ENCODE measurements at places on chromosomes 2 and 18.

DNA sequence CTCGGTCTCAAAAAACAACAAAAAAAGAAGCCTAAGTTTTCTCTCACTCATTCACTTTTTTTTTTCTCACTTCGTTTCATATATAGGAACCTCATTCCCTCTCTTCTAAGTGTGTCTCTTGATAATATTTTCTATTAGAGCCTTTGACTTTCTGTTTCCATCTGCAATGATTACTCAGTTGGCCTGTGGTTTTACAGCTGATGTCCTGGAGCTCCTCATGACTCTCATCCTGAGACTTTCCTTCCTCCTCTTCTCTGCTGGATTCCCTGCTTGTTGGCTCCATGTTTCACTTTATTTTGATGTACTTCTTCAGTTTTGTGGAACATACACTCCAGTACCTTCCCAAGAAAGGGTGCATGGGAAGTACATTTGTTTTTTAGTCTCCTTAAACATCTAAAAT lies 154.2 kb upstream of the GATA6 start:
- no peak for DNase-seq
- H3K36me3 ChIP-seq = no peaks in the 10 kb centered on the region
- peaks cover 27% of the 10 kb centered on the region for H3K4me1 ChIP-seq
- H3K27ac ChIP-seq = no peak overlapping the region
- no peaks in the 10 kb centered on the region for H3K27me3 ChIP-seq
- no peak overlapping the region for H3K4me3 ChIP-seq

DNA sequence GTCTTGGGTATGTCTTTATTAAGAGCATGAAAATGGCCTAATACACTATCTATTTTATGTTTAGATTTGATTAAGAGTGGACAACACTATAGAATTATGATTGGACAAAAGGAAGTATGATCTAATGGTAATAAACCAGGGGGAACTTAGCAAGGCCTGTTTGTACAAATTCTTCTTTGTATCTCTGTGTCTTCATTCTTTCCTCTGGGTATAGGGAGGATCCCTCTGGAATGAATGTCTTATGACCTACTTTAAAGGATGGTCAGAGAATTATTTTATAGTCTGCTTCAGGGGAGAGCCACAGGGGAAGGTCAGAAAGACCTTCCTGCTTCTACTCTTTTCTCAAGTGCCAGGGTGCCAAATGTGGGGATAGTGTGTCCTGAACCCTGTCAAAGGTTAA lies 42.8 kb upstream of the FANCL start:
- no peak overlapping the region for H3K27ac ChIP-seq
- no peaks in the 10 kb centered on the region for H3K4me1 ChIP-seq
- no peak overlapping the region for H3K4me3 ChIP-seq
- no peaks in the 10 kb centered on the region for H3K36me3 ChIP-seq

GRCh38 chr2:108580050-108580449 lies 45.8 kb downstream of the LIMS1 start:
- peaks cover 12% of the 10 kb centered on the region for H3K4me1 ChIP-seq
- no peak overlapping the region for H3K4me3 ChIP-seq
- no peak for DNase-seq
- no peaks in the 10 kb centered on the region for H3K27me3 ChIP-seq

DNA sequence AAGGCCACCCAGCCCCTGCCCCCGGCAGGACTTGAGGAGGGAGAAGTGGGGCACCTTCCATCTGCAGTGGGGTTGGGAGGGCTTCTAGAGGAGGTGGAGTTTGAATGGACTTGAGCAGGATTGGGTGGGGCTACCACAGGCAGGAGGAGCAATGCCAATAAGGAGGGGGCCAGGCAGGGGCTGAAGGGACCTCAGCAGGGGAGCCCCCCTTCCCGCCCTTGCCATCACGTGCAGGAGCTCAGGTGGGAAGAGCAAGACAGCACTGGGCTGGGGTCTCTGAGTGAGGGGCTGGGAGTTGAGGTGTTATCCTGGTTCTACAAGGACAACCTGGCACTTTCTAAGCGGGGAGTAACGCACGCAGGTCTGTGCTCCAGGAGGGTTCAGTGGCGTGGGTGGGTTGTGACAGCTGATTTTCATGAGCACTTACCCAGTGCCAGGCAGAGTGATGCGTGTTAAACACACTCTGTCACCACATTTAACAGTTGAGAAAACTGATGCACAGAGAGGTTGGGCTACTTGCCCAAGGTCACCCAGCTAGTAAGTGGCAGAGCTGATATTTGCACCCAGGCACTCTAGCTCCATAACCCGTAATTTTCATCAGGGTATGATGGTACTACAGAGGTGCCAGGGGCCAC lies 4.8 kb downstream of the CHRND start:
- no peak overlapping the region for H3K4me3 ChIP-seq
- H3K27me3 ChIP-seq = no peaks in the 10 kb centered on the region
- H3K4me1 ChIP-seq = no peaks in the 10 kb centered on the region
- no peaks in the 10 kb centered on the region for H3K36me3 ChIP-seq

GRCh38 chr2:70160545-70160944 lies 30.3 kb downstream of the C2orf42 start:
- peaks cover 22% of the 10 kb centered on the region for H3K36me3 ChIP-seq
- H3K4me1 ChIP-seq = no peaks in the 10 kb centered on the region
- H3K27me3 ChIP-seq = no peaks in the 10 kb centered on the region
- no peak overlapping the region for H3K4me3 ChIP-seq
- no peak for DNase-seq

DNA sequence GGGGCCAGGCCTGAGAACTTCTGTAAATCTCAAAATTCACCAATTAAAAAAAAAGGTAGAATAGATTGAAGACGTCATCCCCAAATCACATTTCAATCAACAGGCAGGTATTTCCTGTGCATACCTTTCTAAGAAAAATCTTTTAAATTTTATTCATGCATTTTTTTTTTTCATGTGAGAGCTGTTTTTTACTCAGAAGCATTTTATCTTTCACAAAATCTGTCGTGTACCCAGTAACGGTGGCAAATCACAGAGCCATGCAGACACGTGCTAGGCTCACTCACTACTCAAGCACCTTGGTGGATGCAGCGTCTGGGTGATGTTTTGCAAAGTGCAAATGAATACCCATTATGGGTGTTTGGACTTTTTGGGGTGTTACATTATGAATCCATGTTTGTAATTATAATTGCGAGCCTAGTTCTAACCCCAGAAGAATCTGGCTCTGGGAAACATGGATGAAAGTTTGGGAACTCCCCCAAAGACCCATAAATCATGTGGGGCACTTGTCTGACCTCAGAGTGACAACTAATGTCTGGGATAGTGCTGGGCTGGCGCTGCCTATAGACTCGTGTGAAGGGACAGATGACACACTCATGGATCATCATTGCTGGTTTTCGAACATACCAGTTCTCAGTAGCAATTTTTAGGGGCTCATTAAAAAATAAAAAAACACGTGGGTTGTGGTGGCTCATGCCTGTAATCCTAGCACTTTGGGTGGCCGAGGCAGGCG lies 335.2 kb downstream of the LPIN1 start:
- no peak overlapping the region for H3K27ac ChIP-seq
- DNase-seq = no peak
- no peaks in the 10 kb centered on the region for H3K27me3 ChIP-seq
- H3K4me3 ChIP-seq = no peak overlapping the region
- peaks cover 5% of the 10 kb centered on the region for H3K4me1 ChIP-seq

- no peak overlapping the region for H3K4me3 ChIP-seq
- H3K27ac ChIP-seq = no peak overlapping the region
- DNase-seq = no peak
- no peaks in the 10 kb centered on the region for H3K4me1 ChIP-seq
- no peaks in the 10 kb centered on the region for H3K27me3 ChIP-seq
- no peaks in the 10 kb centered on the region for H3K36me3 ChIP-seq
Measured at GRCh38 chr2:228446734-228447133, 265.2 kb upstream of the SPHKAP start.

DNA sequence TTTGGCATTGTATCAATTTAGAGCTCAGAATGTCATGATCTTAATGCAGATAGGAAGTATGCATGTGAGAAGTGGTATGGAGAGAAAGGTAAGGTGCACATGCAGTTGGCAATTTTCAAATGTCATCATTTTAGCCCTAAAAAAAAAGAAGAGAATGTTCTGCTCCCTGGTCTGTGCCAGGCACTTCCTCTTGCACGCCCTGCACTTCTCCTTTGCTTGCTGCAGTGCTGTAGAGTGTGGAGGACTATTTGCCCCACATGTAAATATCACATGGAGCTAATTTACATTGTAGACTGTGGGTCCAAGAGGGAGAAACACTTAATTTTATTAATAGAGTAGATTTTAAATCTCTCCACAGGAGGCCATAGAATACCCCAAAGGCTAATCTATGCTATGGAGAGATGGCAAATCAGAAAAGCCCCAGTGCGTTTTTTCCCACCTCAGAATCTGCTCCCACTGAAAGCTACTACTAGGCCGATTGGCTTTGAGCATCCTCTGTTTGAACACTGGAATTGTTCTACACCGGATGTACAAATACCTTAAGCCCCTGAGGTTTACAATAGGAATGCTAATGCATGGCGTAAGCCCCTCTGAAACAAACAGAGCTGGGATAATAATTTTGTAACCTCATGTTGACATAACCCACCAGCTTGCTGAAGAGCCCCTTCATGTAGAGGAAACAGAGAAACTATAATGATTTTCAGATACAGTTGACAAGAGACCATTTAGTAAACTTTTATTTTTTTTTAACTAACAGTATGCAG lies 137.2 kb upstream of the KLHL14 start:
- no peak overlapping the region for H3K27ac ChIP-seq
- H3K27me3 ChIP-seq = no peaks in the 10 kb centered on the region
- DNase-seq = no peak
- no peaks in the 10 kb centered on the region for H3K36me3 ChIP-seq
- H3K4me3 ChIP-seq = no peak overlapping the region

GRCh38 chr18:69484699-69485396 lies 84.2 kb downstream of the DOK6 start:
- no peak overlapping the region for H3K4me3 ChIP-seq
- H3K27ac ChIP-seq = no peak overlapping the region
- peak; percentile 49 for DNase-seq
- no peaks in the 10 kb centered on the region for H3K27me3 ChIP-seq
- H3K4me1 ChIP-seq = no peaks in the 10 kb centered on the region

- no peaks in the 10 kb centered on the region for H3K27me3 ChIP-seq
- no peaks in the 10 kb centered on the region for H3K36me3 ChIP-seq
- H3K4me1 ChIP-seq = peaks cover 4% of the 10 kb centered on the region
- no peak for DNase-seq
- no peak overlapping the region for H3K27ac ChIP-seq
Measured at GRCh38 chr2:136234261-136234660, 116.3 kb upstream of the CXCR4 start.

GRCh38 chr2:192060161-192060560 lies 134.6 kb downstream of the TMEFF2 start:
- no peak overlapping the region for H3K4me3 ChIP-seq
- H3K27ac ChIP-seq = no peak overlapping the region
- H3K4me1 ChIP-seq = no peaks in the 10 kb centered on the region
- H3K36me3 ChIP-seq = no peaks in the 10 kb centered on the region
- H3K27me3 ChIP-seq = no peaks in the 10 kb centered on the region

DNA sequence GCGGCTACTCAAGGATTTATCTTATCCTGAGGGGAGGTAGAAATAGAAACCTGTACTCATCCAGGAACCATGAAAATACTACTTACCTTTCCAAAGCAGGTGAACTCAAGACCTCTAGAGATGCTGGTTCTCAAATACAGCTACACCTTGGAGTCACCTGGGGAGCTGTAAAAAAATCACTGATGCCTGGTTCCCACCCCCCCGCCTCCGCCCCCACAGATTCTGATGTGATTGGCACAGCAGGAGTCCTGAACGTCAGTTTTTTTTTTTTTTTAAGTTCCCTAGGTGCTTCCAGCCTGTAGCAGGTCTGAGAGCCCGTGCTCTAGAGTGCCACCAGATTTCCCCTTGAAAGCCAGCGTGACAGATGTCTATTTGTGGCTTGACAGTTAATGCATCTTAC lies 113.6 kb downstream of the MRO start:
- no peaks in the 10 kb centered on the region for H3K36me3 ChIP-seq
- H3K4me3 ChIP-seq = no peak overlapping the region
- no peak for DNase-seq
- no peak overlapping the region for H3K27ac ChIP-seq
- no peaks in the 10 kb centered on the region for H3K27me3 ChIP-seq

DNA sequence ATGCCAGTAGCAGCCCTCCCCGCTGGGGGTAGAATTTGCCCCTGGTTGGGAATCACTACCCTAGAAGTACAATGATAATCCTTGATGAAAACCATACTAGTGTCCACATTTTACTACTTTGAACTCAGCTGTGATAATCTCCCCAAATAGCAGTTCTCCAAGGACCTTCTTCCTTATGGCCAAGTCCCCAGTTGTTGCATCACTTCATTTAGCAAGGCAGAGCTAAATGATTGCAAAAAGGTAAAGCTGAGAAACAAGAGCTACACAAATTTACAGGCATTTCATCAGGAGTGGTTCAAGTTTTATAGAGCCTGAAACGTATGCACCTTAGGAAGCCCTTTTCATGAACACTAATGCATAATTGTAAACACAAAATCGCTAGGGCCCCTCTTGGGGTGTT lies 44.9 kb upstream of the REL start:
- H3K36me3 ChIP-seq = no peaks in the 10 kb centered on the region
- H3K4me3 ChIP-seq = no peak overlapping the region
- peaks cover 6% of the 10 kb centered on the region for H3K27me3 ChIP-seq
- DNase-seq = no peak

GRCh38 chr2:204072443-204073324 lies 136.1 kb downstream of the ICOS start:
- H3K36me3 ChIP-seq = no peaks in the 10 kb centered on the region
- H3K4me1 ChIP-seq = no peaks in the 10 kb centered on the region
- no peak overlapping the region for H3K4me3 ChIP-seq
- peak; percentile 45 for DNase-seq
